Naive B cell (primary cell): ENCODE measurements at places on chromosomes 2 and 18. TPM values are rescaled to one million over a fixed set of nuclear protein-coding genes. Genes with fewer than 3 reads are reported as not detected.

FBXO36 gene
- 0.92 TPM for polyA plus RNA-seq

ESPNL gene
- polyA plus RNA-seq, result not detected

ERFE gene
- polyA plus RNA-seq, result not detected

WDR54 gene
- 44.5 TPM for polyA plus RNA-seq

TMEM17 gene
- not detected for polyA plus RNA-seq

SKA1 gene
- 0.74 TPM for polyA plus RNA-seq

IAH1 gene
- 74.3 TPM for polyA plus RNA-seq

TMEM198 gene
- polyA plus RNA-seq, result not detected

BOLL gene
- not detected for polyA plus RNA-seq

PAIP2B gene
- 7.3 TPM for polyA plus RNA-seq

GKN1 gene
- polyA plus RNA-seq, result not detected

NAT8 gene
- polyA plus RNA-seq, result not detected

MYO7B gene
- polyA plus RNA-seq, result 9.7 TPM

UNC80 gene
- polyA plus RNA-seq, result not detected

DRC1 gene
- not detected for polyA plus RNA-seq

IL36B gene
- not detected for polyA plus RNA-seq

FAM124B gene
- 0.38 TPM for polyA plus RNA-seq

RRM2 gene
- polyA plus RNA-seq, result not detected

C2orf92 gene
- not detected for polyA plus RNA-seq
